ENCODE measurements at places on chromosomes 1 and 21. TPM values are rescaled to one million over a fixed set of nuclear protein-coding genes. Genes with fewer than 3 reads are reported as not detected.
A peak's percentile ranks its signal among the peaks of the same experiment; 100 is the strongest.

Gene HSPB7
- total RNA-seq = 4.9 TPM

Gene SRM
- 38.7 TPM for total RNA-seq

Gene AGMAT
- not detected for total RNA-seq

Gene PAX7
- not detected for total RNA-seq

Gene IFNLR1
- 11.7 TPM for total RNA-seq

Gene SH2D5
- not detected for total RNA-seq

Gene ZNF683
- 1.2 TPM for total RNA-seq

Gene SPRR5
- not detected for total RNA-seq

DNA sequence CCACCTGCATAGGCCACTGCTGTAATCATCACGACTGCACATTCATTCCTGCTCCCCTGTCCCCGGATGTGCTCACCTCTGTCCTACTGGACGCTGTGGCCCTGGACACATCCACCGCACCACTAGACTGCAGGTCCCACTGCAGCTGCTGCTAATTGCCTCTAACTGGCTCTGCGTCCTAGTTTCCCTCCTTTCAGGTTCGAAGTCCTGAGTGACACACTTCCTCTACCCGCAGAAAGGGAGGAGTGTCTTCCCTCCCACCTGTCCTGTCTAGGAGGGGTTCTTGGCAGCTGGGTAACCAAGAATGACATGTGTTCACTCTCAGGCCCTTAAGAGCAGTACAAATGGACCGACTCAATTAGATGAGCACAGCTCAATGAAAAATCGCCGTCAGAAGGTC, 40.5 kb upstream of the ITPKB start:
- H3K27ac ChIP-seq = no peak overlapping the region
- H3K4me1 ChIP-seq = no peaks in the 10 kb centered on the region
- no peak for DNase-seq
- H3K27me3 ChIP-seq = no peaks in the 10 kb centered on the region
- no peaks in the 10 kb centered on the region for H3K36me3 ChIP-seq

- H3K4me1 ChIP-seq = no peaks in the 10 kb centered on the region
- no peak for DNase-seq
- H3K27me3 ChIP-seq = no peaks in the 10 kb centered on the region
- H3K36me3 ChIP-seq = no peaks in the 10 kb centered on the region
Measured at GRCh38 chr1:60541831-60542532, 468.4 kb upstream of the C1orf87 start.

DNA sequence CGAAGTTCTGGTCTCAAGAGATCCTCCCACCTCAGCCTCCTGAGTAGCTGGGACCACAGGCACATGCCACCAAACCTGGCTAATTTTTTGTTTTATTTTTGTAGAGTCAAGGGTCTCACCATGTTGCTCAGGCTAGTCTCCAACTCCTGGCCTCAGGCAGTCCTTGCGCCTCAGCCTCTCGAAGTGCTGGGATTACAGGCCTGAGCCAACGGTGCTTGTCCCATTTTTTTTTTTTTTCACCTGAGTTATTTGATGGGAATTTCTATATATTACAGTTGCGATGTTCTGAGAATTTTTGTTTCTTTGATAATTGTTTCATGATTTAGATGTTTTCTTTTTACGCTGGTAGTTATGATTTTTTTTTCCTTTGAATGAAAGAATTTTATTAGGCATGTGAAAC, 2.5 kb downstream of the RABGAP1L start:
- H3K36me3 ChIP-seq = no peaks in the 10 kb centered on the region
- DNase-seq = no peak
- no peak overlapping the region for H3K4me3 ChIP-seq
- no peak overlapping the region for H3K27ac ChIP-seq

- no peak overlapping the region for H3K27ac ChIP-seq
- no peaks in the 10 kb centered on the region for H3K27me3 ChIP-seq
- DNase-seq = no peak
- H3K4me1 ChIP-seq = no peaks in the 10 kb centered on the region
- H3K36me3 ChIP-seq = no peaks in the 10 kb centered on the region
- no peak overlapping the region for H3K4me3 ChIP-seq
Measured at GRCh38 chr1:50060279-50060678, 36.5 kb upstream of the AGBL4 start.

GRCh38 chr1:89759036-89759435, 61.8 kb upstream of the LRRC8D start:
- H3K4me3 ChIP-seq = no peak overlapping the region
- peaks cover 76% of the 10 kb centered on the region for H3K4me1 ChIP-seq
- H3K27ac ChIP-seq = no peak overlapping the region
- no peak for DNase-seq

DNA sequence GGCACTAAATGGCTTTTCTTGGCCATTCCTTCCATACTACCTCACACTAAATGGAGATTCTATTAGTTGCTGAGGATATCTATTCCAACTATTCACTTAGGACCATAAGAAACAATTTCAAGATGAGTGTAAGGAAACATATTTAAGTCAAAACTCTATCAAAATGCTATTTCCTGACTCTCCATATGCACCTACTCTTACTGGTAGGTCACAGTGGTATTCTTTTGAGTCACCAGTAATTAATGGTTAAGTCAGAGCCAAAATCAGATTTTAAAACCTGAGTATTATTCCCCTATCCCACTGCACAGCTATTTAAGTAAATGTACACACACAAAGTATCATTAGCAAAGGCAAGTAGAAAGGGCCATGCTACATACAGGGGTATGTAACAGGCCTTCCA, 50.3 kb downstream of the ARID4B start:
- no peak overlapping the region for H3K27ac ChIP-seq
- H3K36me3 ChIP-seq = no peaks in the 10 kb centered on the region
- peaks cover 29% of the 10 kb centered on the region for H3K4me1 ChIP-seq
- no peak for DNase-seq

GRCh38 chr1:172820475-172821158, 161.7 kb downstream of the FASLG start:
- no peak for DNase-seq
- no peaks in the 10 kb centered on the region for H3K36me3 ChIP-seq
- no peaks in the 10 kb centered on the region for H3K27me3 ChIP-seq
- no peaks in the 10 kb centered on the region for H3K4me1 ChIP-seq
- no peak overlapping the region for H3K27ac ChIP-seq

- H3K27me3 ChIP-seq = no peaks in the 10 kb centered on the region
- no peak overlapping the region for H3K27ac ChIP-seq
- no peak for DNase-seq
- H3K4me1 ChIP-seq = no peaks in the 10 kb centered on the region
- no peaks in the 10 kb centered on the region for H3K36me3 ChIP-seq
- H3K4me3 ChIP-seq = no peak overlapping the region
Measured at GRCh38 chr1:166980818-166981217, 5.5 kb upstream of the ILDR2 start.

DNA sequence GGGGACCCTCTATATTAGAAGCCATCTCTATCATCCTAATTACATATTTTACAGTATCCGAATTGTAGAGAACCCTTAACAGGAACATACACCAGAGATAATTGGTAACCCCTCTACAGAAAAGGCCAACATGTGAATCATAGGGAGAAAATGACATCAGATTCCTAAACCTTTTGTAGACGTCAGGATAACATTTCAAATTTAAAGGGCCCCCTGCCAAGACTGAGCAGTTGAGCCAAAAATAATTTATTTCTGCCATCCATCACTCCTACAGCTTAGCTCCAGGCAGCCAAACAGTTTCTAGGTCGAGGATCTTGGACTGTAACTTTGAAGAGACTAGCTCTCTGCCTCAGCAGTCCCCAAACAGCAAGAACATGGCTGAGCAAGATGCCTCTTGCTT, 21.2 kb downstream of the ZNF697 start:
- no peaks in the 10 kb centered on the region for H3K27me3 ChIP-seq
- DNase-seq = no peak
- H3K36me3 ChIP-seq = peaks cover 27% of the 10 kb centered on the region
- H3K4me1 ChIP-seq = peaks cover 26% of the 10 kb centered on the region

DNA sequence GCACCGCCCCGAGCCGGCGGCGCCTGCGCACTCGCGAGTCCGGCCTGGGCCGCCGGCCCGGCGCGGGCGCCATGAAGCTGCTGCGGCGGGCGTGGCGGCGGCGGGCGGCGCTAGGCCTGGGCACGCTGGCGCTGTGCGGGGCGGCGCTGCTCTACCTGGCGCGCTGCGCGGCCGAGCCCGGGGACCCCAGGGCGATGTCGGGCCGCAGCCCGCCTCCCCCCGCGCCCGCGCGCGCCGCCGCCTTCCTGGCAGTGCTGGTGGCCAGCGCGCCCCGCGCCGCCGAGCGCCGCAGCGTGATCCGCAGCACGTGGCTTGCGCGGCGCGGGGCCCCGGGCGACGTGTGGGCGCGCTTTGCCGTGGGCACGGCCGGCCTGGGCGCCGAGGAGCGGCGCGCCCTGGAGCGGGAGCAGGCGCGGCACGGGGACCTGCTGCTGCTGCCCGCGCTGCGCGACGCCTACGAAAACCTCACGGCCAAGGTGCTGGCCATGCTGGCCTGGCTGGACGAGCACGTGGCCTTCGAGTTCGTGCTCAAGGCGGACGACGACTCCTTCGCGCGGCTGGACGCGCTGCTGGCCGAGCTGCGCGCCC, at the start of gene B3GALT6:
Gene B3GALT6, plus strand, starts transcription at position 30 of the 588 bp plus-strand sequence. Its CDS starts 42 bp downstream, at position 72.
- peak within 1 kb of the TSS; percentile 99 for H3K4me3 ChIP-seq
- peak within 1 kb of the TSS; percentile 92 for H3K27ac ChIP-seq
- DNase-seq = peak; percentile 60
- H3K4me1 ChIP-seq = peaks cover 33% of the 10 kb centered on the region
- H3K36me3 ChIP-seq = peaks cover 19% of the 10 kb centered on the region

DNA sequence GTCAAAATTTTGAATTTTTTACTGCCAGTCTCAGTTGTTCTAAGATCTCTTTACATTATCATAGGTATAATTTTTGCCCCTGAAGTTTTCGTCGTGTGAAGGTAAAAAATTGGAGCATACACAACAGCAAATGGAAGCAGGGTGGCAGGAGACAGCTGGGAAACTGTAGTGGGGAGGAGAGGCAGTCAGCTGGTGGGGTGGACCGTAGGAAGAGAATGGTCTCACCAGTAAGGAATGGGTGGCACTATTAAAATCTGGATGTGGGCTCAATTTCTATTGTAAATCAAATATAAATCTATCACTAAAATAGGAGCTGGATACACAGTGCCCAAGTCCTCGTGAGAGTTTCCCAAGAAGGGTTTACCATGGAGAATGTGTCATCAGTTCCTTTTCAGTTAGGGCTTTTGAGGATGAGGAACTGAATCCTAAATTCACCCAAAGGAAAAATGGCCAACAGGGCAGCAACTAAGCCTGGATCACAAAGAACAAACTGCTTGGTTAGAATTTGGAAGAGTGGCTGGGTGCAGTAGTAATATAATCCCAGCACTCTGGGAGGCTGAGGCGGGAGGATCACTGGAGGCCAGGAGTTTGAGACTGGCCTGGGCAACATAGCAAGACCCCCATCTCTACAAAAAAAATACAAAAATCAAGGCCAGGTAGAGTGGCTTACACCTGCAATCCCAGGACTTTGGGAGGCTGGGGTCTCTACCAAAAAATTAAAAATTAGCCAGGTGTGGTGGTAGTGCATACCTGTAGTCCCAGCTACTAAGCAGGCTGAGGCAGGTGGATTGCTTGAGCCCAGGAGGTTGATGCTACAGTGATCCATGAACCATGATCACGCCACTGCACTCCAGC, 10.5 kb upstream of the IRF2BP2 start:
- H3K36me3 ChIP-seq = no peaks in the 10 kb centered on the region
- peak overlapping the region; percentile 59 for H3K27ac ChIP-seq
- H3K4me3 ChIP-seq = no peak overlapping the region
- H3K4me1 ChIP-seq = peaks cover 40% of the 10 kb centered on the region

DNA sequence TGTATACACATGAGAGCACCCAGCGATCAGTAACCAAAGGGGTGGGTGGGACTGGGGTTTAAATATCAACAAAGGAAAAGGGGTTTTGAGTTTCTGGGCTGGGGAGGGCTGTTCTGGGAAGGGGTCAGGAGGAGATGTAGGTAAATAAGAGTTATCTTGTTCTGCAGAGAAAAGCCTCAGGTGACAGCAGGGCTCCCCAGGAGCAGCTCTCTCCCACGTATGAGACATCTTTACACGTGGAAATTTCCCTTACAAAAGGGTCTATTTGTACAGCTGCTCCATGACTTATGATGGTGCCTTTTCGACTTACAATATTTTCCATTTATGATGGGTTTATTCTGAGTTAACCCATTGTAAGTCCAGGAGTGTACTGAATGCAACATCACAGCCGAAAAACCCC, 16.3 kb upstream of the PADI2 start:
- no peak overlapping the region for H3K27ac ChIP-seq
- H3K4me1 ChIP-seq = no peaks in the 10 kb centered on the region
- H3K36me3 ChIP-seq = no peaks in the 10 kb centered on the region
- peaks cover 10% of the 10 kb centered on the region for H3K27me3 ChIP-seq
- no peak overlapping the region for H3K4me3 ChIP-seq
- no peak for DNase-seq

DNA sequence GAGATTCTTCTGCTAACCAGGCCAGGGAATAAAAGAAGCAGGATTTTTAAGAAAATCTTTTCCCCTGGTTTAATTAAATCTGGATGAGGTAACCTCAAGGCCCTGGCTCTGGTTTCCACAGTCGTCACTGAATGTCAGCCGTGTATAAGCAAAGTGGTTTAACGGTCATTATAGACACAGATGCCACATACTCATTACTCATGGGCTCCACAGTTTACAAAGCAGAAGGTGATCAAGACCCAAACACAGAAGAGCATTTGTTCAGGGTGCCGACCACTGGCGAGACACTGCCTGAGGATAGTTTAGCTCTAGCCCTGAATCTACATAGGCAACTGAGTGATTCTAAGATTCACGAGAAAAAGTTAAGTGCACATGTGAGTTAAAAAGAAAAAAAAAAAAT, 27.8 kb upstream of the RAP1GAP start:
- H3K27me3 ChIP-seq = no peaks in the 10 kb centered on the region
- DNase-seq = no peak
- no peak overlapping the region for H3K4me3 ChIP-seq
- H3K4me1 ChIP-seq = no peaks in the 10 kb centered on the region

GRCh38 chr1:19971664-19972063, 7.8 kb downstream of the PLA2G2A start:
- no peaks in the 10 kb centered on the region for H3K4me1 ChIP-seq
- no peak overlapping the region for H3K27ac ChIP-seq
- H3K27me3 ChIP-seq = peaks cover 12% of the 10 kb centered on the region
- DNase-seq = no peak

Data from lower lobe of right lung (tissue), 2 donors.